ENCODE measurements at places on chromosomes 7 and 10.

DNA sequence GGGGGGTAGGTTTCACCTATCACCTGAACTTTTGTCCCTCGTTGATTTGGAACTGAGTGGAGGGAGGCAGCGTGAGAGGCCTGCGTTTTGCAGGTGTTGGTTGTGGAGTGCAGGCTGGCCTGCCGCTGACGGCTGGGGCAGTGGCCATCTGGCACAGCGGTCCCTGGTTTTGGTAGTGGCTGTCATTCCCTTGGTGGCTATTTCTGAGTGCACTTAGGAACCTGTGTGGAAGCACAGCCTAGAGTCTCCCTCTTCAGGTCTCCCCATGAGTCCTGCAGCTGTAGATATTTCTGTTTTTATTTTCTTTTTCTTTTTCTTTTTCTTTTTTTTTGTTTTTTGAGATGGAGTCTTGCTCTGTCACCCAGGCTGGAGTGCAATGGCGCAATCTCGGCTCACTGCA is 129.2 kb downstream of the CUL2 start:
- DNase-seq, result no peak

- no peak for DNase-seq
These were observed 165.0 kb upstream of the ASAH2 start for GRCh38 chr10:50416181-50416824.

DNA sequence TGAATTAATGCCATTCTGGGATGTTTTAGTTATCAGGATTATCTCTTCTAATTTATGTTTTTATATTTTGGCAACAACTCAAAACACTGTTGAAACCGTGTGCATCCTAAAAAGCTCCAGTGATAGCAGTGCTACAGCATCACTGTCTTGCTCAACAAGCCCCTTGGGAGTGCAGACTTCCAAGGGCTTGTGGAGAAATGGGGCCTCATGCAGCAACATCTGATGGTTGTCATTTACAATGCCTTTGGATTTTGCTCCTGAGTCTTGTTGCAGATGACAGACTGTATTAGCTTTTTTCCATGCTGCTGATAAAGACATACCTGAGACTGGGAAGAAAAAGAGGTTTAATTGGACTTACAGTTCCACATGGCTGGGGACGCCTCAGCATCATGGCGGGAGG is 515.4 kb downstream of the NEBL start:
- DNase-seq, result no peak

DNA sequence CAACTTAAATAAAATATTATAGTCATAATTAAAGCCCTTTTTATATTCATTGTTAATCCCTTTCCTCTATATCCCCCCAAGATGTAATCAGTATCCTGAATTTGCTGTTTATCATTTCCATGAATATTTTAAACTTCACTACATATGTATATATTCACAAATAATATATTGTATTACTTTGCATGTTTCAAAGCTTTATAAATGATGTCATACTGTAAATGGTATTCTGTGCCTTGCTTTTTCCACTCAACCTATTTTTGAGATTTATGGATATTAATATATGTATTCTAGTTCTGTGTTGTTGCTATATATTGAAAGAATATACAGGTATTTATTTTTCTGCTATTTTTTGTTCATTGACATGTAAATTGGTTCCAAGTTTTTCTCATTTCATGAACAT is 173.1 kb downstream of the CCDC71L start:
- DNase-seq, result no peak

DNA sequence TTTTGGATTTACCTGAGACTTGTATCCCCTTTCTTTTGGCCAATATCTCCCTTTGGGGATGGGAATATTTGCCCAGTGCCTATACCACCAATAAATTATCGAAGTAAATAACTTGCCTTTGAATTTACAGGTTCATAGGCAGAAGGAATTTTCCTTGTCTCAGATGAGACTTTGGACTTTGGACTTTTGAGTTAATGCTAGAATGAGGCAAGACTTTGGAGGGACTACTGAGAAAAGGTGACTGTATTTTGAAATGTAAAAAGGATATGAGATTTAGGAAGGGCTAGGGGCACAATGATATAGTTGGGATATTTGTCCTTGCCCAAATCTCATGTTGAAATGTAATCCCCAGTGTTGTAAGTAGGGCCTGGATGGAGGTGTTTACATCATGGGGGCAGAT is 384.5 kb upstream of the GHITM start:
- no peak for DNase-seq

DNA sequence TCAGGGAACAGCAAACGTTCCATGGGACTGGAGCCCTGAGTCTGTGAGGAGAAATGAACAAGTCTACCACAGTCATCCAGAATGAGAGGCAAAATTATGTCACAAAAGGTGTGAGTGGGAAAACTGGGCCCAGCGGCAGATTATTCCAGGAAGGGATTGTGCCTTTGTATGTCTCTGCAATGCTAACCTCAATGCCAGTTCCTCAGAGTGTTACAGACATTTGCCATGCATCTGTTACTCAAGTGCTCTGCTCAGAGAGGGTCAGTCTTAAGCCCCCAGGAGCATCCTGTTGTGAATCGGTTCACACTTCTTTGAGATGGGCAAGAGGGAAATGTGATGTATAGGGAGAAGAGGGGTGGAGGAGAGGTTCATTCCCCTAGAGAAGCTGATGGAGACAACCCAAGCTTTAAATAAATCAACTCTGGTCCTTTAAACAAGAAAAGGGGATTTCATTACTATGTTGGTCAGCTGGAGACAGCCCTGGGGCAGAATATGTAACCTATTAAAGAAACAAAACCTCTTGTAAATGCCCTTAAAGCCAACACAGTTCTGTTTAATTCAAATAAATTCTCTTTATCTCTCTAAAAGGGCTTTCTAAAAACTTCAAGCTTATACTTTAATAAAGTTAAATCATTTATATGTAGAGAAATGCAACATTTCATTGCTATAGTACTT is 85.9 kb upstream of the GRB10 start:
- no peak for DNase-seq

- DNase-seq, result no peak
These were observed 97.9 kb upstream of the PTN start for GRCh38 chr7:137441451-137441850.

- DNase-seq, result no peak
These were observed 389.1 kb upstream of the ANKRD30A start for GRCh38 chr10:36736311-36736710.

GRCh38 chr7:45575501-45576248 is 1.5 kb downstream of the ADCY1 start:
- DNase-seq, result no peak

- DNase-seq, result no peak
These were observed 109.4 kb downstream of the DGKB start for GRCh38 chr7:14793151-14793550.

DNA sequence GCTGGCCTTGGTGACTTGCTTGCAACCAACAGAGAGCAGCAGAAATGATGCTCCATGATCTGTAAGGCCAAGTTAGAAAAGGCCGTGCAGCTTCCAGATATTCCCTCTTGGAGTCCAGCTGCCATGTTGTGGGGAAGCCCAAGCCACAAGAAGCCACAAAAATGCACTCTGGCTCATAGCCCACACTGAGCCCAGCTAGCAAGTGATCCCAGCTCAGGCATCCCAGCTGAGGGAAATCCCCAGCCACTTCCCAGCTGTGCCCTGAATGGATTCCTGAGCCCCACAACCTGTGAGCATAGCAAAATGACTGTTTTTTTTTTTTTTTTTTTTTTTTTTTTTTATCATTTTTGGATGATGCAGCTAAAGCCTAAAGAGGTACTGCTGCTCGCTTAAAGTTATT is 11.1 kb upstream of the SDK1 start:
- DNase-seq, result no peak

GRCh38 chr7:135661311-135662122 is 797 bp upstream of the STMP1 start:
- no peak for DNase-seq

- no peak for DNase-seq
These were observed 28.4 kb downstream of the GLI3 start for GRCh38 chr7:42208572-42208971.

DNA sequence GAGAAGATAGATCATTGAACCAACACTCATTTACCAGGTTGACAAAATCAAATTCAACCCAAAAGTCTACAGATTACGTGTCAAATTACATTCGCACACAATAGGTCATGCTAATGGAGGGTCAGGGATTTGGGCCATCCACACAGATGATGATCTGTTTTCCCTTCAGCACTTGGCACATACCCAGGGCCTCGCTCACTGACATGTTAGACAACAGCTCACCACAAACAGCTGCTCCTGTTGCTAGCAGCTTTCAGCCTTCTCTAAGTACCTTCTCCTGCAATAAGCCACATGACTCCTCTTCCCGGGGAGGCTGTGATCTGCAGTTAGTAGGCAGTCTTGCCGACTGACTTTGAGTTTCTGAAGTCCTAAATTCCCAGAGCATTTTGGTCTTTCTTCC is 18.4 kb downstream of the NKX2-3 start:
- DNase-seq, result no peak

GRCh38 chr10:74394416-74394969 is 243.5 kb downstream of the ADK start:
- DNase-seq, result no peak

GRCh38 chr10:21296575-21297355 is 228.7 kb downstream of the SKIDA1 start:
- no peak for DNase-seq

DNA sequence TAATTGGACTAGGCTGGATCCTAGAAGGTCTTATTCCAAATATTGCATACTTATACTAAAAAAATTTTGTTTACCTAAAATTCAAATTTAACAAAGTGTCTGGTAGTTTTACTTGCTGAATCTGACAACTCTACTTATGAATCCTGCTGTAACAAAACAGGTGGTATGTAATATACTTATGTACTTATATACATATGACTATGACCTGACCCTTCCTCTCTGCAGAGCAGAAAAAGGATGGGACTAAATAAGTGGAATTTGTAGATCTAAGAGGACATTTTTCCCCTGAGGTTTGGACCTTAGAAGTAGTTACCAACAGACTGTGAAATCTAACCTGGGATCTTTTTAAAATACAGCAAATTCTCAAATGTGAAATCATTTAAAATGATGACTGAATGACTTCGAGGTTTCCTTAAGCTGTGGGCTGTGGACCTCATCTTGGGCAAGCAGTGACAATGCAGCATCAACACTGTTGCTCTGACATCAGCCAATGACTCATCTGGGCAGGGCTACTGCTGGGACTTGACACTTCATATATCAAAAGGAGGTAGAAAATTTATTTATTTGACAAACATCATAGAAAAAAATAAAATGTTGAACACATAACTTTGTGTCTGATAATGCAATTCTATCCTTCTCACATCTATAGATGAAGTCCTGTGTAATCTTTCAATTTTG is 73.6 kb downstream of the RELN start:
- no peak for DNase-seq

- no peak for DNase-seq
These were observed 27.8 kb upstream of the WDFY4 start for GRCh38 chr10:48656914-48657305.

- no peak for DNase-seq
These were observed 77.1 kb downstream of the BMPER start for GRCh38 chr7:33982425-33982786.

DNA sequence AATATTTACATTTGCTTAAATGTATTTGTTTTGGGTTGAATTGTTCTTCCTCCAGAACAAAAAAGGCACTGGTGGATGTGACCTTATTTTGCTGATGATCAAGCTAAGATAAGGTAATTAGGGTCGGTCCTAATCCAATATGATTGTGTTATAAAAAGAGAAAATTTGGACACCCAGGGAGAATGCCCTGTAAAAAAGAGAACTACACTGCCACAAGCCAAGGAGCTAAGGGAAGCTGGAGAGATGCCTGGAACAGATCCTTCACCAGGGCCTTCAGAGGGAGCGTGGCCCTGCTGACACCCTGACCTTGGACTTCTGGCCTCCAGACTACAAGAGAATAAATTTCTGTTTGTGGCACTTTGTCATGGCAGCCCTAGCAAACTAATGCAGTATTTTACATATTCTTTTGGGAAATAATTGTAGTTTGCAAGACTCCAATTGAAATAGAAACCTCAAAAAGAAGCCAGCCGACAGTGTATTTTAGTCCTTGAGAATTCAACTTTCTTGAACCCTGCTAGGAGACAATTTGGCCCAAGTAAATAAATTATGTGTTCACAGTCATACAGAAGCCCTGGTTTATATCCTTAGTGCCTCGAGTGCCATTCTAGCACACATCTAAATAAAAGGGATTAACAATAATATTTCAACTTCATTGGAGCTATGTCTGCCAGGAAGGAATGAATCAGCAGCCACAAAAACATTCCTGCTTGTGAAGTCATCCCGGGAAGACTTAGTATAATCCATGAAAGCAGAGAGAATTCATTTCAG is 164.6 kb downstream of the PKD1L1 start:
- DNase-seq, result no peak

GRCh38 chr10:28986856-28987255 is 302.0 kb upstream of the LYZL1 start:
- no peak for DNase-seq

GRCh38 chr10:98353170-98353569 is 61.8 kb downstream of the PYROXD2 start:
- no peak for DNase-seq

- DNase-seq, result no peak
These were observed 166.8 kb downstream of the SORCS1 start for GRCh38 chr10:106997721-106998120.

DNA sequence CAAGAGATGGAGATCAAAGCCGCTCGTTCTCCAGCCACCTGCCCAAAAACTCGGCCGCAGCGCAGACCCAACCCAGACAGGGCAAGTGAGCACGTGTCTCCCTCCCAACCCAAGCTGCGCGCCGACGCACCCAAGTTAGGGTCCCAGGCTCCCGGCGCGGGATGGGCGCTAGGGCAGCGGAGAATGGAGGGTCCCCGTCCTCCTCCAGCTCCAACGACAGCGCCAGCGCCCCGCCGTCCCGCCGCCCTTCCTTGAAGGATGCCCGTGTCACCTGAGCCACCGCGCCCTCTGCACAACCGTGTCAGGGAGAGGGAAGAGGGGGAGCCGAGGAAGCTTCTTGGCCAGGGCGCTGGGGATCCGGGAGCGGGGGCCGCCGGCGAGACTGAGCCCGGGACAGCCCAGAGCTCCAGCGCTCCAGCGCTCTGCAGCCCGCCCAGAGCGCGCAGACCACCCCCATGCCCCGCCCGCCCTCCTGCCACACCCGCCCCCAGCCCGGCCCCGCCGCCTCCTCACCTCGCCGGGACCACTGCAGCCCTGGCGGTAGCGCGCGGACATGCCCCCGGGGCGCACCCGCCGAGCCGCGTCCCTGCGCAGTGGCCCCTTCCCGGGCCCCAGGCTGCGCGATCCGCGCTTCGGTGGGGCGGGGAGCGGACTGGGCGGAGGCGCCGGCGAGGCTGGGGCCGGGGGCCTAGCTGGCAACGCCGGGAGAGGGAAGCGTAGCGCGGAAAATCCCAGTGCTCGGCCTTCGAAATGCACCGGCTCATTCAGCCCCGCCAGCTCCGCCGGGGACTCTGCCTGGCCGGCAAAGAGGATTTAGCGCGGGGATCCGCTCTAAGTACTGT is at the start of gene SLC16A12:
TSS of gene SLC16A12 (minus strand) at position 424 of the 842 bp plus-strand sequence. CDS start 73,016 bp downstream, outside the sequence.
- DNase-seq, result no peak
